ENCODE measurements at places on chromosomes 11 and 22.

DNA sequence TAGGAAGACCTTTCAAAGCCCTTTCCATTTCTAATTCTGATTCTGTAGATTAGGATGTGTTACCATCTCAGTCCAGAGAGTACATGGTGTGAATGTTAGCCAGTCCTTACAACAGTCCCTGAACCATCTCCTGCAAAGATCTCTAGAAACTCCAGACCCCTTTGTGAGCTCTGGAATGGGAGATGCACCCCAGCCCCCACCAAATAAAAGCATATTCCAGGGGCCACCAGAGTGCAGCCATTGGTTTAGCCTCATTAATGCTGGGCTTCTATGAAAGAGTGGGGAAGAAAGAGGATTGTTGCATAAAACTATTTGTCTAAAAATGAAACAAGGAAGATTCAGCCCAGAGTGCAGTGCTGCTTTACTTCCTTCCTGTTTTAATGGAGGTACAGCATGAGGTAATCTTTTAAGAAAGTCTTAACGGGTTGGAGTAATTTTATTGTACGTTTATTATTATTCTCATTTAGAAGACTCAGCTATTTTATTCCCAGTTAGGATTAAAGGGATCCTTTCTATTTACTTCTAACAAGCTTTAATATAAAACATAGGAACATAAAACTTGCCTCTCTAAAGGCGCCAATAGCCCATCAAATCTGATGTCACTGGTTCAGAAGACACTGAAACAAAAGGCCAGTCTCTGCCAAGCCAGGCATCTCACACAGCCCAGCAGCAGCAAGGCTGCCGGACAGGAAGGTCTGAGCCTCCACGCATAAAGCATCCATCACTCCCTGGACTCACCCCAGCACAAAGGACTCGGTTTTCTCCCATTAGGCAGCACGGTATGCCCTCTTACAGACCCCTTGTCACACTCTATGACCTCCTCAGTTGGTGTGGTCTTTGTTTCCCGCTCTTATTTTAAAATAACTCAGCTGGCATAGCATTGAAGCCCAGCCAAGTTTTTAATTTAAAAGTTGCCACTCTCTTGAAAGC lies 203.9 kb upstream of the BLID start:
- no peak for DNase-seq

GRCh38 chr11:110509472-110509871 lies 79.7 kb downstream of the FDX1 start:
- DNase-seq = no peak

GRCh38 chr11:96342014-96342960 lies 708 bp downstream of the MAML2 start:
- no peak for DNase-seq

- DNase-seq = no peak
These were observed 8.5 kb downstream of the YPEL4 start for GRCh38 chr11:57641011-57641807.

GRCh38 chr11:22779850-22780249 lies 49.8 kb downstream of the SVIP start:
- DNase-seq = no peak

- no peak for DNase-seq
These were observed 748 bp downstream of the RAB30 start for GRCh38 chr11:83070731-83071566.

GRCh38 chr11:44940835-44941234 lies 9.8 kb downstream of the TP53I11 start:
- DNase-seq = no peak

- no peak for DNase-seq
These were observed 681 bp upstream of the ARHGEF12 start for GRCh38 chr11:120335556-120335907.

DNA sequence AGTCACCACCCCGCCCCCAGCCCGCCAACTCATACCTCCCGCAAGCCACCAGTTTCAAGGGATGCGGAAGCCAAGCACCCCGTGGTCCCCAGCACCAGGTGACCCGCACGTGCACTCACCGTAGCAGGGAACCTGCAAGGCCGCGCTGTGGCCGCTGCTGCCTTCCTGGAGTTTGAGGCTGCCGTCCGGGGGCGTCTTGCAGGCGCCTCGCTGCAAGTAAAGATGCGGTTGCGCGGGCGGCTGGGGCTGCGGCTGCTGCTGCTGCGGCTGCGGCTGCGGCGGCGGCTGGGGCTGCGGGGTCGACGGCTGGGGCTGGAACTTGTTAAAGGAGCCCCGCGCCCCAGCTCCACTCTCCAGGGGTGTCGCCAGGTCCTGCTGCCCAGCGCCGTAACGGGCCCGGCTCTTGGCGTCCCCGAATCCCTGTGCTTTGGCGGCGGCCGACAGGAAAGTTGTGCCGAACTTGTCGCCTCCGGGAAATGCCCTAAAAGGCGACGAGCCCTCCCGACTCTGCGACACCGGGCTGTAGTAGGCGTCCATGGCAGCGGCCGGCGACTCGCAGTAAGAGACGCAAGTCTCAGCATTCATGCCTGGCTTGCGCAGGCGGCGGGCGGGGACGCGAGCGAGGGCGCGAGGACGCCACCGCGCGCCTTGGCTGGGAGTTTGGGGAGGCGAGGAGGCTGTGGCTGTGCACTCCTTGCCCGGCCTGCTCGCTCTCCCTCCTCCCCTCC lies at the start of gene ALX4:
Gene ALX4, minus strand, starts transcription at position 662 of the 728 bp plus-strand sequence. Its CDS starts 77 bp downstream, at position 585.
- DNase-seq = no peak

- DNase-seq = no peak
These were observed 37.3 kb downstream of the KCNC1 start for GRCh38 chr11:17771841-17772401.

DNA sequence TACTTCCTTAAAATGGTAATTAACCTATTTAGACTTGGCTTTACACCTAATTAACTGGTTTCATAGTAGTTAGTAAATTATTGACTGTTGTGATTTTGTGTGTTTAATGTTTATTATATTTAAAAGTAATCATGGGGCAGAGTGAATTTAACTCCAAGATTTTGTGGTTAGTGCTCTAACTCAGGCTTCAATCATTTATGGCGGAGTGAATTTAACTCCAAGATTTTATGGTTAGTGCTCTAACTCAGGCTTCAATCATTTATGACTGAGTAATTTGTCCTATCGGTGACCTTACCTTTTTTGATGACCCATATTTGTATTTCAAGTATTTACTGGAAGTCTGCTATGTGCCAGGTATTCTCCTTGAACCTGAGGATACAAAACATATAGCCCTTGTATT lies 7.2 kb downstream of the PRRG4 start:
- DNase-seq = no peak

GRCh38 chr11:57476047-57476756 lies 15.9 kb downstream of the RTN4RL2 start:
- DNase-seq = no peak

DNA sequence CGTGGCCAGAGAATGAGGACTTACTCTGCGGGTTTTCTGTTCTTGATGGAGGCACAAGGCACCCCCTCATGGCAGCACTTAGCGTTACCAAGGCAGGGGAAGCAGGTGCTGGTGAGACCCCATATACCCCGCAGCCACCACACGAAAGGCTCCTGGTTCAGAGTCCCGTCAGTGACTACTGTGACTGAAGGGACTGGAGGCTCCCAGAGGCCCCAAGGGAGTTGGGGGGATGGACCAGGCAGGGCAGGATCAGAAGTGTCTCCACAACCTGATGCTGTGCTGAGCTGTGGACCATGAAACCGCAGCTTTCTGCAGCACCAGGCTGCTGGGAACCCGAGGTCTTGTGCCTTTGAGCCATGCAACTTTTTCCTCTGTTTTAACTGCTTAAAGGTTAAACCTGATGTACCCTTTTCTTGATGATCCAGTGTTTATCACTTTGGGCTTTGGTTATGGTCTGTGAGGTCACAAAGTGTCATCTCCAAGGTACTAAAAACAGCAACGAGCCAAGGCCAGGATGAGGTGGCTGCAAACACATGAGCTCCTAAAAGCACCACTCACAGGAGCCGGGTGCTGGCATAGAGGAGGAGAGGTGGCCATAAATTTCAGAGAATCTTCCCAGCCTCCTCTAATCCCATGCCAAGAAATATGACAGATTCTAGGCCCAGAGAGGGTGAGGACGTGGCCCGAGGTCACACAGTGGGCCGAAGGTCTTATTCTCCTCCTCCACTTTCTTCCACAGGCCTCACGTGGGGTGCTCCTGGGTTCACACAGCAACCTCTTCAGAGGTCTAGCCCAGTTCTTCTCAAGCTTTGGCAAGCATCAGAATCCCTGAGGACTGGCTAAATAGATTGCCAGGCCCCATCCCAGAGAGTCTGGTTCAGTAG lies 4.2 kb upstream of the LRRC32 start:
- no peak for DNase-seq

DNA sequence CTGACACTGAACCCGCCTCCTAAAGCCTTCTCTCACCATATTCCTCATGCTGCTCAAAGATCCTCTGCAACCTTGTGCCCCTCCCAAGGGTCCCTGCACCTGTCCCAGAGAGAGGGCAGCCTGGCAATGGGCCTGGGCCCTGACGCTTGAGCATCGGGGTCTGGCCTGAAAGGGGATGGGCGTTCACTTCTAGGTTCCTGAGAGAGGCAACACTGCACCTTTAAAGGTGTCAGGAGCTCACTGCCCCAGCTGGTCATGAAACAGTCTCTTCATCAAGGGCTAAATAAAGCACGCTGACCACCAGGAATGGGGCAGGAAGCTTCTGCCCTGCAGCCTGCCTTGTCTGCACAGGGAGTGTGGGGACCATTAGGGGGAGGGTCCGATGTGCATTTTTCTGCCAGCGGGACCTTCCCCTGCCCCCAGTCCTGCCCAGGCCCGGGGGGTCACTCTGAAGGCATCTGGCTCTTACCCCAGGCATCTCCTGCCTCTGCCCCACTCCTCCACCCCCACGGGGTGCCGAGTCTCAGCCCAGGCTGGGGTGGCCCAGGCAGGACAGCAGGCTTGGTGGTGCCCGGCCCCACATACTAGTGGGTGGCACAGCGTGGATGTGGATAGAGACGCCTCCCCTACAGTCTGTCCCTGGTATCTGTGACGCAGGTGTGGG lies 3.5 kb downstream of the C11orf21 start:
- no peak for DNase-seq

DNA sequence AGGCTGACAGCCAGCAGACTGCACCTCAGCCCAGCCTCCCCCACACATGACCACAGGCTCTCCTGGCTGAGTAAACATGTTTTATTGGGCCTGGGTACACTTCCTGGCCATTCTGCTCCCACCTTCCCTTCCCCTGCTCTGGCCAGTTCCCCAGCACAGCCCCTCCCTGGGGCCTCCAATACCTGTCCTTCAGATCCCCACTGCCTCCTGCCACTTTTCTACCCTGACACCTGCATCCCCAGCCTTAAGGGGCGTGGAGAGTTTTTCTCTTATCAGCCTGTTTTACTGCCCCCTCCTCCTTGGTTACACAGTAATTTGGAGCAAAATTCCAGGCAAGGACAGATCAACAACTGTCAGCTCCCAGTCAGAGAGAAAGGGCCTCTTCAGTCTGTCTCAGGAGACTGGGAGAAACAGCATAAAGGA lies at the start of gene ISX:
Gene ISX, plus strand, starts transcription at position 363 of the 423 bp plus-strand sequence. CDS start 930 bp downstream, outside the sequence.
- no peak for DNase-seq

DNA sequence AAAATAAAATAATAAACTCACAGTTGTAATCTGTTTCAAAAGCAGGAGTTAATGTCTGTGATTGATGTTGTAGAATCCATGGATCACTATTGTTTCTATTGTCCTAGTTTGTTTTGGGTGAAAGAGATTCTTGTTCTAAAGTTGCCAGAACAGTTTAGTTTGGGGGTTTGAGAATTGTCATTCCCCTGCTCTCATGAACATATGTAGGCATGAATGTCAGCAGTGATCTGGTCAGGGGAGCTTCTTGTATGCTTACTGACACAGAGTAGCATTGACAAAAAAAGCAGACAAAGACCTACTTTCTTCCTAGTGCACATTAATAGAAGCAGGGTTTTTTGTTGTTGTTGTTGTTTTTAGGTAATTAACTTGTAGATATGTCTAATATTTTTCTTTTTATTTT lies 38.6 kb downstream of the ARHGAP1 start:
- no peak for DNase-seq

- no peak for DNase-seq
These were observed 57.6 kb upstream of the FTH1 start for GRCh38 chr11:62024936-62025486.

DNA sequence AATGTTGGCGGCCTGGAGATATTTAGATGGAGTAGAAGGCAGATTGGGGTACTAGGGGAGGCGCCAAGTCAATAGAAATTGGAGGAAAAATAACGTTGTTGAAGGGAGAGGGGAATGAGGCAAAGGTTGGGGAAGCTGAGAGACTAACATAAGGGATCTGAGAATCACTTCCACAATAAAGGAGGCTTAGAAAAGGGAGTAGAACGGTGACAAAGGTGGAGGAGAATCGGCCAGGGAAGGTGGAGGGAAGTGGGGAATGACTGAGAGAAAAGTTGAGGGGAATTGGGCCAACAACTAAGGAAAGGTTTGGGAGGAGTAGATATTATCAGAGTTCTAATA lies 510 bp downstream of the PPME1 start:
- DNase-seq = no peak

DNA sequence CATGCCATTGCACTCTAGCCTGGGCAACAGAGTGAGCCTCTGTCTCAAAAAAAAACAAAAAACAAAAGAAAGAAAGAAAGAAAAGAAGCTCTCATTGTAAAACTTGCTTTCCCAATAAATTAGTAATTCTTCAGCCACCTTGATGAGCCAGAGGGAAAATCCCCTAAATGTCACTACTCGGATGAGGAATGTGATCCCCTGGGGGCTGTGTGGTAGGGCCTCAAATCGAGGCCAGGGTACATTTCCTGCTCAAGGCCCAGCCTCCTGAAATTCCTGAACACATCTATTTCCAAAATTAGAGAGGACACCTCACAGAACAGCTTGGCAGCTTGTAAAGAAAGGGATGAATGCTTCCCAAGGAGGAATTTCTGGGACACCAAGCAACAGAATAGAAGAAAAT lies 147.1 kb upstream of the SESN3 start:
- DNase-seq = no peak

DNA sequence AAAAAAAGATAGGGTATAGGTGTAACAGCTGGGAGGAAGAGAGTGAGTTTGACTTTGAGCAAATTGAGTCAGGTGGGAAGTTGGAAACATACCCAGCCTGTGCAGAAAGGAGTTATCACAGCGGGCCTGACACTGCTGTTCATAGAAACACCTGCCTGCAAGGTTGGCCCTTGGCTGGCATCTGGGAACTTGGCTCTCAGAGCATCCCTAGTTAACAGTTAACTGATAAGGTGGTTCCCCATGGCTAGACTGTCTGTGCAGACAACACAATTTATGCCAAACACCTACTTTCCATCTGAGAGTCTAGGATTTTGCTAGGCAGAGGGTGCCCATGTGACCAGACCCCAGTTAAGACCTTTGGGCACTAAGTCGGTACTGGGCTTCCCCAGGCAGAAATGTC lies 31.4 kb downstream of the ADAMTS8 start:
- no peak for DNase-seq

DNA sequence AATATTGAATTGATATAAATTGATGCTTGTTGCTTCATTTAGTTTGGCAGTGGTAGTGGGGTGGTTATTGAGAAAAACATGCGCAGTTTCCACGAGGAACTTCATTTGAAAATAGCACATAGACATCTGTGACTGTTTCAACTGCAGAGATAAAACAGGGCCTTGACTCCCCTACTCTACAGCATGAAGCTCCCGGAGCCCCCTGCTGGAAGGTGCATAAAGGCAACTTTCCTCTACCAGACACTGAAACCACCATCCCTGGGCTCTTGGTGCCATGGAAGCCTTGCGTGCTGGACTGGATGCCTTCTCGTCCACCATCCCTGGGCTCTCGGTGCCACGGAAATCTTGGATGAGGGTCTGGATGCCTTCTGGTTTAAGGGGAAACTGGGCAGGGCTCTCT lies 195.9 kb downstream of the CSNK2A3 start:
- DNase-seq = no peak

- no peak for DNase-seq
These were observed 8.2 kb downstream of the ABCG4 start for GRCh38 chr11:119157063-119157462.

GRCh38 chr22:43852573-43853327 lies 9.6 kb downstream of the SULT4A1 start:
- DNase-seq = no peak

GRCh38 chr22:32858957-32859356 lies 57.5 kb downstream of the TIMP3 start:
- no peak for DNase-seq

Data from non-pigmented ciliary epithelial cell (primary cell).